Glomerular endothelial cell (primary cell): ENCODE measurements at places on chromosomes 11 and 22. TPM values are rescaled to one million over a fixed set of nuclear protein-coding genes. Genes with fewer than 3 reads are reported as not detected.

TMEM218 gene
- 22.5 and 23.3 TPM in 2 replicates for total RNA-seq

OR52D1 gene
- not detected in 2 replicates for total RNA-seq

CNGA4 gene
- total RNA-seq = 0.12 TPM in 1 of 2 replicates, not detected in the other

LARGE1 gene
- total RNA-seq = 15.4 and 18.2 TPM in 2 replicates

LIF gene
- 16.6 and 25.2 TPM in 2 replicates for total RNA-seq
